ENCODE measurements at places on chromosomes 2 and 18. TPM values are rescaled to one million over a fixed set of nuclear protein-coding genes. Genes with fewer than 3 reads are reported as not detected.

GRCh38 chr2:63003351-63003750, 47.3 kb upstream of the OTX1 start:
- no peak for DNase-seq
- no peak overlapping the region for H3K4me3 ChIP-seq
- H3K4me1 ChIP-seq = peaks cover 3% of the 10 kb centered on the region
- no peak overlapping the region for H3K27ac ChIP-seq
- H3K27me3 ChIP-seq = no peaks in the 10 kb centered on the region
- peaks cover 7% of the 10 kb centered on the region for H3K36me3 ChIP-seq

GRCh38 chr18:13444430-13445240, 226.1 kb downstream of the LDLRAD4 start:
- no peaks in the 10 kb centered on the region for H3K36me3 ChIP-seq
- DNase-seq = no peak
- peaks cover 24% of the 10 kb centered on the region for H3K4me1 ChIP-seq
- no peak overlapping the region for H3K4me3 ChIP-seq

The CYP26B1 gene
- total RNA-seq = 1,322 TPM

DNA sequence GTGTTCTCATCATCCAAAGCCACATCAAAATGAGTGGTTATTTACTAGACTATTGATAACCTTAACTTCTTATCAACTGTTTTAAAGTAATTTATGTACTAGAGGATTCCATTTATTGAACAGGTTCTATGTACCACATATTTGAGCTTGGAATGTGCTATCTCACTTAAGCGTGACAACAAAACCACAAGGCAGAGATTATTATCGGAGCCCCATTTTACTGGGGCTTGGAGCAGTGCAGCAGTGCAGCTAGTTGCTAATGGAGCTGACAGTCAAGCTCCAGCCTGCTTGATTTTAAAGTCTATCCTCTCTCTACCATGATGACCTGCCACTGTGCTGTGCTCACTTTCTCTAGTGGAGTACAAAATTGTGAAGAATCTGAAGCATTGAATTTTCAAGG, 24.6 kb downstream of the GCG start:
- no peak overlapping the region for H3K27ac ChIP-seq
- no peak for DNase-seq
- peaks cover 11% of the 10 kb centered on the region for H3K4me1 ChIP-seq
- peaks cover 4% of the 10 kb centered on the region for H3K27me3 ChIP-seq
- H3K36me3 ChIP-seq = no peaks in the 10 kb centered on the region

Measured in mesothelial cell of epicardium (in vitro differentiated cells).